Head of caudate nucleus (tissue), 42 donors: ENCODE measurements at places on chromosomes 5 and 9.

DNA sequence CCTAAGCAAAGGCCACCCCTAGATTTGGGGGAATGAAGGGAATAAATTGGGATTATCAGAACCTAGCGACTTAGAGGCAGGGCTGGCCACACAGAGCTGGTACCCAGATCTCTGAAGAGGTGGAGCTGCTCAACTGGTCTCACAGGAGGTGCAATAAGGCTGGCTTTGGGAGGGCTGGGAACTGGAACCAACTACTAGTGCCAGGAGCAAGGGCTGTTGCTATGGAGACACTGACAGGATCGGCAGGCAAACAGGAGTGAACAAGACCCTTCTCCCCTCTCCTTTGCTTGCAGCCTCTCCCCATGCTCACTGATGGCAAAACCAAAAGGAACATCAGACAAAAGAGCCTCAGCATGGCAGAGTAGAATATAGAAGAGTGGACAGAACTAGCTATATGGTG lies 17.0 kb upstream of the WHRN start:
- DNase-seq = no peak

DNA sequence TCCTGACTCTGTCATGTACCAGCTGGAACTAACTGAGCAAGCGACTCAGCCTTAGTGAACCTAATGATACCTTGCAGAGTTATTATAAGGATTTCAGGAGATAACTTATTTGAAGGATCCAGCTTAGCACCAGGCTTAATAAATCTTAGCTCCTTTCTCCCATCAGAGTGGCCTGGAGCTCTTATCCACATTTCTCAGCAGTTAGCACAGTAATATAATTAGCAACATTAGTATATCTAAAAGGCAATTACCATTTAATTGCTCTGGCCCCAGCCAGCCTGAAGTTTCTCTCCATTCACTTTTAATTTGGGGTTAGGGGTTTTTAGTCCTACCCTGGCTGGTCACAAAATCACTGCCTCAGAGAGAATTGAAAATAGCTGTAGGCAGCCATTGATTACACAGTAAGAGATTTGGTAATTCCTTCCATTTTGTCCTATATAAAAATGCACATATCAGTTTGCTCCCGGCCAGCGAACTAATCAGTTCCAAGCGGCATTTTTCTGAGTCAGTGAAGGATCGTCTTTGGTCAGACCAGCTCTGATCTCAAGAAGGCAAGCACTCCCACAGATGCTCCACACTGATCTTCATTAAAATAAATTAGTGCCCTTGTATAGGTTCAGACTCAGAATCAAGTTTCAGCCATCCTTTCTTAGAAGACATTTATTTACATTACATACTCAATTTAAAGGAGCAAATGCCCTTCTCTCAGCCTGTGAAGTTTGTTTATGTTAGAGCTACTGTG lies 56.6 kb downstream of the SNCAIP start:
- no peak for DNase-seq

GRCh38 chr5:4674166-4674565 lies 466.0 kb upstream of the ADAMTS16 start:
- DNase-seq = no peak

DNA sequence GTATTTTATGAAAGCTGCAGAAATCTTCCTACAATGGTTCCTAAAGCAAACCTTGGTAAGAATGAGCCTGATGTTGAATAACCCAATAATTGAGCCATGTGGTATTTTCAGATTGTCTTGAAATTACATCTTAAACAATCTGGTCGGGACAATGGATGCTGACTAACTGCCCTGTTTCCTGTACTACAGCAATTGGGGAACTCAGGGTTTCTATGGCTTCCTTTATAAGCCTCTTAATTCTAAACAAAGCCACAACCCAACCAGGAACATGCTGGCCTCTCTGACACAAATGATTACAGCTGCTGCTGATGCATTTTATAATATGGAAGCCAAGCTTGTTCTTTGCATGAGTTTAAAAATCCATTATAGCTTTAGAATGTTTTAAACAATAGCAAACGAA lies 30.2 kb downstream of the PTPN3 start:
- no peak for DNase-seq

GRCh38 chr9:94946256-94946655 lies 219.8 kb downstream of the AOPEP start:
- no peak for DNase-seq

- DNase-seq = no peak
These were observed 19.8 kb upstream of the MTX3 start for GRCh38 chr5:80010754-80011392.

DNA sequence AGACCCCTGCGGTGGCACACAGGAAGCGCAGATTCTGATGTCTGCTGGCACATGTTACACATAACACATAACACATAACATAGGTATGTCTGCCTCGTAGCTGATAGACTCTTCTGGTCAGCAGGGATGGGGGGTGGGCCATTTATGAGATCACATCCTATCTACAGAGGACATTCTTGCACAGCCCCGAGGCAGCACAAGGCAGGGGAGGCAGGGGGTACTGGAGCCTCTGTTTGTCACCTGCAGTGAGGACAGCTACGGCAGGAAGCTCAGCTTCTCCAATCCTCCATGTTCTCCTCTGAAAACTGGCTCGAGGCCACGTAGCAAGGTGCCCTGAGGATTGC lies 16.7 kb upstream of the MED10 start:
- DNase-seq = no peak

DNA sequence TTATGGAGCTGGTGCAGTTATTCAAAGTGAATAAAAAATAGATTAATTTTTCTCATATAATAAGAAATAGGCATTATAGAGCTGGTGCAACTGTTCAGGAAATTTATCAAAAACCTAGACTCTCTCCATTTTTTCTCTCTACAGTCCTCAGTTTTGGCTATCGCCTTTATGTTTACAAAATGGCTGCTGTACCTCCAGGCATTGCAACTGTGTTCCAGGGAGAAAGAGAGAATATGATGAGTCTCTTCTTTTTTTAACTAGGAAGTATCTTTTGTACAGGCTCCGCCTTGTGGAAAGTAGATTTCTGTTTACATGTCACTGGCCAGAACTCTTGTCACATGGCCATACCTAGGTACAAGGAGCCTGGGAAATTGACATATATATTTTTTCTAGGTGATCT lies 3.1 kb upstream of the TGFBR1 start:
- DNase-seq = no peak

GRCh38 chr9:130707225-130707976 lies 13.8 kb downstream of the EXOSC2 start:
- DNase-seq = no peak

DNA sequence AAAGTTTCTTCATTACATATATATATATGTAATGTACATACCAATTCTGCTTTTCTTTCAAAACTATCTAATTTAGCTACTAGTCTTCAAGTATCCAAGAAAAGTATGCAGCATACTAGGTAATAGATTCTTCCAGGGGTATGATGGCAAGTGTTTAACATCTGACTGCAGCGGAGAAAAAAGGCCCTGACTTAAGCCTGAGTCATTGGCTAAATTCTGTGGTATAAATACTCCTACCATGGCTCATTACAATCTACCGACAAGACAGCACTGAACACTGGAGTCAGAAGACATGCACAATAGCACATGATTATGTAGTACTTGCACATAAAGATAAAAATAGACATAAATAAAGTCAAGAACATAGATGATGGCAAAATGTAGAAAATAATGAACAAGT lies 439.9 kb downstream of the BRINP1 start:
- DNase-seq = no peak

DNA sequence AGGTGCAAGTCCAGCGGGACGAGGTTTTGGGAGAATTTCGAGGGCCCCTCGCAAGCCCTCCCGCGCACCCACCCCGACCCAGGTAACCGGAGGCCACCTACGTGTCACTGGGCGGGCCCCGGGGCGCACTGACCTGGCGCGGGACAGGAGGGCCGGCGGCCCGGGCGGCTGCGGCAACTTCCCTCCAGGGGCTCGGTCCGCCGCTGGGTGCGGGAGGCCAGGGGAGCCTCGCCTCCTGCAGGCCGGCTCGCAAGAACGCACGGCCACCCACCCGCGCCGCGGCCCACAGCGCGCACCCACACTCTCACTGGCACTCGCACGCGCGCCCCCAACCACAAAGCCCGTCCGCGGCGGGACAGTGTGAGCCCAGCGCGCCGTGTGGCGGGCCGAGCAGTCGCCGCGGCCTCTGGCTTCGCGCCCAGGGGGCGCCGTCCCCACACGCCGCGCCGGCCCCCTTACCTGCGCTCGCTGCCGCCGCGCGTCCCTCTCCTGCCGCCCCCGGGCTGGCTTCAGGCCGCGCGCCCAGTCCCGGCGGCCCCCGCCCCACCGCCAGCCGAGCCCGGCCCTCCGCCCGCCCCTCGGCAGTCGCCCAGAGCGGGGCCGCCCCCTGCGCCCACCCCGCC lies 451 bp downstream of the LPAR1 start:
- DNase-seq = peak; percentile 28

DNA sequence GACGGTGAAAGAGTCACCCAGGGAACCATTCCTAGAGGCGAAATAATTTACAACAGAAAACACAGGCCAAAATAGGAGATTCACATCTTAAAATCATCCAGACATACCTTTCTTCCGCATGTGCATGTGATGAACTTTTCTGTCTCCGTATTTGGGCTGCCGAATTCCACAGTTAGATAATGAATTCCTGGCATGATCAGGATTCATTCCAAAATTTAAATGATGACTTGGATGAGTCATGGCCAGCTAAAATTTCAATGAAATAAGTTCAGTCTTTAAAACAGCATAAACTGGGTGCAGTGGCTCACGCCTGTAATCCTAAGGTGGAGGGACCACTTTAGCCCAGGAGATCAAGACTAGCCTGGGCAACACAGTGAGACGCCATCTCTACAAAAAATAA lies 82.7 kb downstream of the DROSHA start:
- DNase-seq = peak; percentile 21

DNA sequence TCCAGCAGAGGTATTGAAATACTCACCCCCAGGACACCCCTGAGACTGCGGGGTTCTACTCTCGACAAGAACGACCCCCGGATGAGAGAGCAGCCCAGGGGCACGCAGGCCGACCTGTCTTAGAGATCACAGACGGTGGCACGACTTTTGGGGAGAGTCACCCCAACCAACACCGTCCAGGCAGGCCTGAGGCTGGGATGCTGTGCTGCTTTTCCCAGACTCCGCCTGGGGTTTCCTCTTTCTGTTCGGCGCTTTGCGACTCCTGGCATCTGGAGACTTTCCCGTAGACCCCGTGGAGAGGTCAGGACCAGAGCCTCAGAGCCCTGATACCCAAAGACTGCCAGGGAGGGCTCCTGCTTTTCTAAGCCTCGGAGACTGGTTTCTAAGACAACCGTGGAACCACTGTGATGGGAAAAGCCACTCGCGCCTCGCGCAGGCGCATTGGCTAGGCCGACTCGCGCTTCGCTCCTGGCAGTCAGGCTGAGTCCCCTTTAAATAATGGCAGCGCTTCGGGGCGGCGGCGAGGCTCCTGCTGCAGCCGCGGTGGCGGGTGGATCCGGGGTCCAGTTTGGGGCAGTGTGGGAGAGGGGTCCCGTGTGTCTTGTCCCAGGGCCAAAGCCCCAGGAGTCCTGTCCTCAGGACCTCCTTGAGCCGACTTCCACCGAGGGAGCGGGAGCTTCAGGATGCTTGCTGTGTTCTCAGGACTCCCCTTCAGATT lies 484.0 kb downstream of the SPATA31A7 start:
- no peak for DNase-seq

DNA sequence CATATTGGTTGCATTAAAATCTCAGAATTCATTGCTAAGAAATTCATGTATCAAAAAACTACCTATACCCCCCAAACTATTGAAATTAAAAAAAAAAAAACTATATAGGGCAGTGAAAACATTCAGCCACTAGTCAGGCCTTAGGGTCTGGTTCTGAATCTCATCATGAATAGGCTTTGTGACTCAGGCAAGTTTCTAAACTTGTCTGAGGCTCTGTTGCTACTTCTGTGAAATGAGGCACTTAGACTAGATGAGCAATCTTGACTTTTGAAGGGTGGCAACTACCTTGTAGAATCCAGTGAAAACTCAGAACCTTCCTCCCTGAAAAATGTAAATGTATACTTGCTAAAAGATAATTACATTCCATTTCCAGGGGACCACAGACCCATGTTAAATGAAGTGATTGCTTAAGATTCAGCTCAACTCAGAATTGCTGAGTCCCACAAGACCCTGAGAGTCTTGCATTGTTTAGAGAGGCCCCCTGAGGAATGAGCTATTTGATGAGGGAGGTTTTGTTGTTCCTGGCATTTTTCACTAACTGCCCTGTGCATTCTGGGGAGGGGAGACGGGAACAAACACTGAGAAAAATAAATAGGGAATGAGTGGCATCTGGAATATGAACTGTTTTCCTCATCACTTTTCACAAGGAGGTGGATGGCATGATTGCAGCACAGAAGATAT lies 29.5 kb downstream of the RAI14 start:
- no peak for DNase-seq

GRCh38 chr5:81965524-81965923 lies 6.3 kb upstream of the ATG10 start:
- DNase-seq = no peak

GRCh38 chr9:115466756-115467155 lies 348.8 kb upstream of the TNC start:
- no peak for DNase-seq

- DNase-seq = no peak
These were observed 20.2 kb downstream of the ZNF474 start for GRCh38 chr5:122149321-122150090.

DNA sequence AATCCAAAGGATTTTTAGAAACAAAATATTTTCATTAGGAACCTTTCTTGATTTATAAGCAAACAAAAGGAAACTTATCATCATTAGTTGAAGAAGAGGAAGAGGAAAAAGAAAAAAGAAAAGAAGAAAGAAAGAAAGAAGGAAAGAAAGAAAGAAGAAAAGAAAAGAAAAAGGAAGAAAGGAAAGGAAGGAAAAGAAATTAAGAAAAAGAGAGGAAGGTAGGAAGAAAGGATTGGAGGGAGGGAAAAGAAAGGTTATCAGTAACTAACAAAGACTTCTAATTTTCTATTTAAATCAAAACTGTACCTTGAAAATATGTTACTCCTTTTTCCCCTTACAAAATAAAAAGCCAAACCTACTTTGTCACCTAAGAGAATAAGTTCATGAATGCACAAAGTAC lies 10.0 kb downstream of the EBF1 start:
- no peak for DNase-seq

DNA sequence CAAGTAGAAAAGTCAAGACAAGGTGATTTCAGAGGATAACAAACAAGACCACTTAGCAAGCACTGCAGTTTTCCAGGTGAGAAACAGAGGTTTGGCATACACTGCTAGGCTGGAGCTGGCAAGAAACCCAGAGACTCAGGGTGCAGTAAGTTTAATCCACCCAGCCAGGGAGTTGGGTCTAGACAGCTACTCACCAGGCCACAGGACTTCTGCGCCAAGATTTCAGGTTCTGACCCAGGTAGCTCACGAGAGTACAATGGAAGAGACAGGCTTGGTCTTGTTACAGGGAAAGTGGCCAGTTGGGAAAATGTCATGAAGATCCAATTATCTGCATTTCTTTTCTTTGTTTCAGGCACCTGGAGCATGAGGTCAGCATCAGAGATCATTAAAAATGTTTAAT lies 9.8 kb downstream of the SMIM23 start:
- no peak for DNase-seq

DNA sequence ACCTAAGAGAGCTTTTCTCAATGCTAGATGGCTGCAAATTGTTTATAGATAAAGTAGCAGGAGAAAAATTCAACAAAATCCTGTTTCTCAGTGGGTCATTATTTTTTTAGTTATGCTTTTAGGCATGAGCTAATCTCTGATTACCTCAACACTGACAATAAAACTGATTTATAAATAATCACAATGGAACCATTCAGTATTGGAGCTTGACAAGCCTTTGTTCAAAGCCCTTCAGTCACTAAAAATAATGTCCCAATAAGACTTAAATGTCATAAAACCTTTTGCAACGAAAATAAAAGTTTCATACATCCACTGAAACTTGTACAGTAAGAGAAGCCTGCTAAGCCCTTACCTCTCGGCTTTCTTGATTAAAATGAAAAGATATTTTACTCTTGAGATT lies 27.2 kb downstream of the PTPDC1 start:
- DNase-seq = no peak

- no peak for DNase-seq
These were observed 15.8 kb downstream of the CSF2 start for GRCh38 chr5:132089363-132089762.
